ENCODE measurements at places on chromosomes 1 and 21.

DNA sequence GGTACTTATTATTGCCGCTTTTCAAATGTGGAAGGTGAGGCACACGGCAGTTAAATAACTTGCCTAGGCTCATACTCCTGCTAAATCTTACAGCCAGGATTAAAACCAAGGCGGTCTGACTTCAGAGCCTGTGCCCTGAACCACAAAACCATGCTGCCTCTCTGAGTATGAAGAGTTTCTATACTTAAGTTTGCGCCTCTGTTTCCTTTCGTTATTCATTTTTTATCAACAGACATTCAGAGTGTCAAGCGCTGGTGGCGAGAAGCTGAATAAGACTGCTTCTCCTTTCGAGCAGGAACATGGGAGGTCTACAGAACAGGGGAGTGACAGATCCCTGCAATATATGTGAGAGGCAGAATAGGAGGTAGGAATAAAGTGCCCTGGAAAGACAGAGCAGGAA is 96.0 kb upstream of the DUSP10 start:
- no peak for DNase-seq

GRCh38 chr1:230301322-230301721 is 124.8 kb downstream of the PGBD5 start:
- DNase-seq = no peak

DNA sequence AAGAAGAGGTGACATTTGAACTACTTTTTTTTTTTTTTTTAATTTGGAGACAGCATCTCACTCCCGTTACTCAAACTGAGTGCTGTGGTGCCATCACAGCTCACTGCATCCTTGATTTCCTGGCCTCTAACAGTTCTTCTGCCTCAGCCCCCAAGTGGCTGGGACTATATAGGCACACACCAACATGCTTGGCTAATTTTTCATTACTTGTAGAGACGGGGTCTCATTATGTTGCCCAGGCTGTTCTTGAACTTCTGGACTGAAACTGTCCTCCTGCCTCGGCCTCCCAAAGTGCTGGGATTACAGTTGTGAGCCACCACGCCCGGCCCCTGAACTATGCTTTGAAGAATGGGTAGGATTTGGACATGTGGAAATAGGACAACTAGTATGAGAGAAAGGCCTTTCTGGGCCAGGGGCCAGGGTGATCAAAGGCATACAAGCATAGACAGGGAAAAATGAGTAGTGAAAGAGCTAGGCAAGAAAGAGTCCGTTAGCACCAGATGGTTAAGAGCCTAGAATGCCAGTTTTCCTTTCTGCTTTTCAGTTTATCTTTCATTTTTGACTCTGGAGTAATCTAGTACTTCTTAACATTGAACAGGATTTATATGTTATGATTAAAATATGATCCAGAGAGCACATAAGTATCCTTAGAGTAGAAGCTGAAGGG is 6.3 kb downstream of the RABGAP1L start:
- no peak for DNase-seq

- no peak for DNase-seq
Measured at GRCh38 chr1:204289280-204289679, 70.4 kb downstream of the PLEKHA6 start.

DNA sequence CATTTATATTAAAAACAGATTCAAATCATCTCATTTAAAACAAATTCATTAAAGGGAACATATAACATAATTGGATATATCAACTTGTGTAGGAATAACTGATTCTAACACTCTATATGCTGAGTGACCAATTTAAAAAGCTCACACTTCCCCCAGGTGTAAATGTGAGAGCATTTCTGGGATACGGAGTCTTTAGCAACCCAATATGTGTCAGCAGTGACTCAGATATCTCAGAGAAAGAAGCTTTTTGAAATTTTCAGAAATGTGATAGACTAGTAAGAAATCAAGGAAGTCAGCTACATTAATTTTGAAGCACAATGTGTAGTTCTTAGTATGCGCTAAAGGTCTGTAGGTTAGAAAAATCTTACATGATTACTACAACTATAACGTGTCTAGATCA is 87.9 kb upstream of the SERTAD4 start:
- DNase-seq = no peak

- DNase-seq = no peak
Measured at GRCh38 chr1:93438716-93439115, 9.2 kb upstream of the FNBP1L start.

- DNase-seq = no peak
Measured at GRCh38 chr1:16143566-16144324, 12.1 kb downstream of the EPHA2 start.

DNA sequence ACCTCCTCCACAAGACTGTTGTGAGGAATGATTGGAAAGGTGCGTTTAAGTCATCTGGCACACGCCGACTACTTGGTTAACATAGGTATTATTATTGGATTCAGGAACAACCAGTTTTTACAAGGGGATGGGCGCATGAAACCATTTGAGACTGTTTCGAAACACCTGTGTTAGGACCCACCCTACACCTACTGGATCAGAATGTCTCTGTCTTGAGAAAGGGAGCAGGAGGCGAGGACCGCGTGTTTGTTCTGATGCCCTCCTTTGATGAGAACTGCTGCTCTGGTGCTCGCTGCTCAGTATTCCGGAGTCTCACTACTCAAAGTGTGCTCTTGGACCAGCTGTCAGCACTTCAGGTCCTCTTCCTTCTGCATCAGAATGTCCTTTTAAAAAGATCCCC is 7.3 kb downstream of the H6PD start:
- no peak for DNase-seq

DNA sequence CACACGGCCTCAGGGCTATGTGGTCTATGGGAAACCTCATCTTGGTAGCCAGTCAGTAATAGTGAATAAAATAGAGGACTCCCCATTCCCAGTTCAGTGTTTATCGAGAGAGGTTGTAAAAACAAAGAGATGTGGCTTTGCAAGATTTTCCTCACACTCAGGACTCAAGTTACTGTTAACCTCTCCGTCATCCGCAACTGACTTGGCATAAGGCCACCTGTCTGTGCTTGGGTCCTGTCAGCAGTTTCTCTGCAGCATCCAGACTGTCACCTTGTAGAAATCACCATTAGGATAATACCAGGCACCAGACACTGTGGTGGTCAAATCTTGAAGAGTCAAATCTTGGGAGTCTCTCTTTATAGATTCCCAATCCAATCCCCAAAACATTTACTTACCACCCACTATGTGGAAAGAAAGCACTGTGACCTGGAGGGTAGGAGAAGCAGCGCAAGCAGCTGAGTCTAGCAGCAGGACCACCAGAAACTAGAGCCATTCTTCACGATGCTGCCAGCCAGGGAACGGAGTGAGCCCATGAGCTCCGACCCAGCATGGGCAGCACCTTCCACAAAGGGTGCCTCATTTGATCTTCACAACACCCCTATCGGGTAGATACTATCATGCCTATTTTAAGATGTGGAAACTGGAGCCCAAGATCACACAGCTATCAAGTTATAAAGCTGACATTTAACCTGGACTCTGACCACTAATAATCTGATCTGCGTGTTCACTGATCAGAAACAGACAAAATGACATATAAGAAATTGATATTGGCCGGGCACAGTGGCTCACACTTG is 5.6 kb upstream of the GPR25 start:
- DNase-seq = no peak

GRCh38 chr1:209390764-209391163 is 192.8 kb upstream of the CAMK1G start:
- no peak for DNase-seq

- DNase-seq = no peak
Measured at GRCh38 chr1:12184008-12184681, 17.4 kb downstream of the TNFRSF1B start.

DNA sequence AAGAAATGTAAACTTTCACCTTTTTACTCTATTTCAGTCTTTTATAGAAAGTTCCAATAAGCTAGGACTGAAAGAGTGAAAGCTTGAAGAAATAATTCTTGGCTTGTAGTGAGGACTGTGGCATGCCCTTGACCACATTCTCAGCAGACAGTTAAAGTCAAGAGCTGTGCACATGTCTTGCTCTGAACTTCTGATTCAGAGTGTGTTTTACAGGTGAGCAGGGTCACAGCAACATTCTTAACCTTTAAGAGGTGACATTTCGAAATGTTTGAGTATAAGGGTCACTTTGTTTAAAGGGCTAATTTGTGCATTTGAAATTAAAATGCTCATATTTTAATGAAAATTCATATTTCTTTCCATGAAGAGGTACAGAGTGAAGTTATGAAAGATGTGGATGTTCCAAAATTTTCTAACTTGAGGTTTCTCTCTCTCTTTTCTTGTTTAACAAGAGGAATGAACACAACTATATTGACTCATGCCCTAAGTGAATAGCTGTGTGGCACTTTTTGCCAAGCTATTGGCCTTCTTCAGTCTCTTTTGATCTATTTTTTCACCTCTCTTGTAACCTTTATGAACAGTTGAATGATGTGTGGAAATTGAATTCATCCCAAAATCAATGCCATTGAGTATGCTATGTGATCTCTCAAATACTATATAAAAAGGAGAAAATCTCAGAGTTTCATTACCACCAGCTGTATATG is 918.1 kb downstream of the ADGRL2 start:
- DNase-seq = no peak

DNA sequence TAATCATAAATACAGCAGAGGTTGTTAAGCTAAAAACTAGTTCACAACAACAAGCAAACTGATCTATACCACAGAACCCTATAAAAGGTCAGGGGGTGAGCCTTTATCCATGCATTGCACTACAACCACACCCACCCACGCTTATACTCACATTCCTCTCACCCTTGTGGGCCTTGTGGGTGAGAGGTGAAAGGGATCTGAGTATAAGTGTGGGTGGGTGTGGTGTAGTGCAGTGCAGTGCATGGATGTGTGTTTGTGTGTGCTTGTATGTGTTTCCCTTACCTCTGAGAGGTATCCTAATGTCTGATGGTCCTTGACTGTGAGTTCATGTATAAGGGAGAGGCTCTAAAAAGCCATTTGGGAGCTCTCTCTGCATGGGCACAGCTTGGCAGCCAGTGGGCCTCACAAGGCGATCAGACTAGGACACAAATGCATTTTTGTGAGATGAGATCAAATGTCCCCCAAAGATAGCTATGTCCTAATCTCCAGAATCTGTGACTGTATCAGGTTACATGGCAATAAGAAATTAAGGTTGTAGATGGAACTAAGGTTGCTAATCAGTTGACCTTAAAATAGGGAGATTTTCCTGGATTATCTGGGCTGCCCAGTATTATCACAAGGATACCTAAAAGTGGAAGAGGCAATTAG is 95.5 kb upstream of the DPT start:
- no peak for DNase-seq

GRCh38 chr1:247386217-247386616 is 29.8 kb upstream of the NLRP3 start:
- no peak for DNase-seq

GRCh38 chr1:22052115-22053016 is at the start of gene CDC42:
Gene CDC42, plus strand, starts transcription at chr1:22052709. Its CDS starts 25,770 bp downstream, at chr1:22078479.
- DNase-seq = no peak

GRCh38 chr1:22646384-22646783 is 3.0 kb downstream of the C1QC start:
- DNase-seq = no peak

- no peak for DNase-seq
Measured at GRCh38 chr1:207250431-207250830, 71.0 kb upstream of the CD55 start.

DNA sequence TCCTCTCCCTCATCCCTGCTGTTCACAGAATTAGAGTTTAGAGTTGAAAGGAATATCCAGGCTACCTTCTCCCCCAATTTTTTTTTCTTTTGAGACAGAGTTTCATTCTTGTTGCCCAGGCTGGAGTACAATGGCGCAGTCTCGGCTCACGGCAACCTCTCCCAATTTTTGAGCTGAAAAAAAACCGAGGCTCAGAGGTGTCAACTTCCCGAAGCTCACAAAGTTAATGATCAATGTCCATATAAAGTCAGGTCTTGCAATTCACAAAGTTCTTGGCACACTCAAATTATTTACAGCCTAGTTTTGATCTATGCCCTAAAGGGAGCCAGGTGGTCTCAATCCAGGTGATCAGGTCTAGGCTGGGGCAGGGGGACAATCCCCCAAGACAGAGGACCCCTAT is 797 bp upstream of the LEFTY1 start:
- no peak for DNase-seq

DNA sequence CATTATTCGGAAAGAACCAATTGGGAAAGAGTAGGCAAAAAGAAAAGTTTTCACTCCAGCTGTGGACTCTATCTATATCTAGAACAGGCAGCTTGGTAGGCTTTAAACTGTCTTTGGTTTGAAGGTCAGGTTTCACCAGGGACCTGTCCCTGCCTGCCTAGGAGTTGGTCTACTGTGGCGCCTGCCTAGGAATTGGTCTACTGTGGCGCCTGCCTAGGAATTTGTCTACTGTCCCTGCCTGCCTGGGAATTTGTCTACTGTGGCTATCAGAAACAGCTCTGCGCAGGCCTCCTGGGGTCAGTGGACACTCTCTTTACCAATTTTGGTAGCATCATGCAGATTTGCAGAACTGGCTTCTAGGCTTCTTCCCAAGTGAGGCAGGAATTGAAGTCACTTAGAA is 13.8 kb downstream of the USP25 start:
- DNase-seq = no peak

- DNase-seq = no peak
Measured at GRCh38 chr1:83799594-83799993, 199.3 kb downstream of the TTLL7 start.

DNA sequence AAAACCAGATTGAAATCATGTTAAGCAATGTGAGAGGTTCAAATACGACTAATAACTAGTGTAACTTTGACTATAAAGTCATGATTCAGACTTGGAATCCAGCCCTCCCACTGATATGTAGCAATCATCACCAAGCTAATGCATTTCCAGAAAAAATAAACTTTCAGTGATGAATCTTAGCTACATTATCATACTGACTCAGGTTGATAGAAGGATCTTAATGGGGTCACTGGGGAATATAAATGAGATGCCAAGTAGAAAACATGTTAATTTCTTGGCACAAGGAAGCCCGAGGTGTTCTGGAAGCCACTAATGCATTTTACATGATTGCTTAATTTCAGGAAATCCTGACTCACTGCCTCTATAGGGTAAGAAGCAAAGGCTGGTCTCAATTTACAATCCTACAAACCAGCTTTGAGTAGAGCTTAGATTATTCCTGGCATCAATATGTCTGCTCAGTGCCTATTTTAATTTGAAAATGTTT is 67.7 kb downstream of the SELENOF start:
- no peak for DNase-seq

DNA sequence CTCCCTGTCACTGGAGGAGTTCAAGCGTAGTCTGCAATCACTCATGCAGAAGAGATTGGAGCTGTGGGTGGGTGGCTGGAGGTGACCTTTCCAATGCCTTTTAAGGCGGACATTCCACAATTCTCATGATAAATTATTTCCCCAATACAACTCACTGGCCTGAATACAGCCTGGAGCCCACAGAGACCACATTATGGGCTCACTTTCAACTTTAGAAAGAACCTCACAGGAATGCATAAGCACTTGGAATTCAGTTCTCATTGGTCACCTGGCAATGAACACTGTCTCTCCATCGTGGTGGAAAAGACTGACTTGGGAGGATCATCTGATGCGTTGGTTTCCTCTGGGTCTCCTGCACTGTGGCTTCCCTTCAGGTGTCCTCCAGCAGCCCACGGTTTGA is 151.8 kb upstream of the KCND3 start:
- no peak for DNase-seq

- no peak for DNase-seq
Measured at GRCh38 chr1:31650161-31651088, 5.7 kb upstream of the PEF1 start.

GRCh38 chr21:43619856-43620255 is 39.4 kb downstream of the HSF2BP start:
- DNase-seq = no peak

Data from iPS DF 19.7 (cell line).